Esophagus squamous epithelium (tissue), 5 donors: ENCODE measurements at places on chromosomes 5 and 9.

DNA sequence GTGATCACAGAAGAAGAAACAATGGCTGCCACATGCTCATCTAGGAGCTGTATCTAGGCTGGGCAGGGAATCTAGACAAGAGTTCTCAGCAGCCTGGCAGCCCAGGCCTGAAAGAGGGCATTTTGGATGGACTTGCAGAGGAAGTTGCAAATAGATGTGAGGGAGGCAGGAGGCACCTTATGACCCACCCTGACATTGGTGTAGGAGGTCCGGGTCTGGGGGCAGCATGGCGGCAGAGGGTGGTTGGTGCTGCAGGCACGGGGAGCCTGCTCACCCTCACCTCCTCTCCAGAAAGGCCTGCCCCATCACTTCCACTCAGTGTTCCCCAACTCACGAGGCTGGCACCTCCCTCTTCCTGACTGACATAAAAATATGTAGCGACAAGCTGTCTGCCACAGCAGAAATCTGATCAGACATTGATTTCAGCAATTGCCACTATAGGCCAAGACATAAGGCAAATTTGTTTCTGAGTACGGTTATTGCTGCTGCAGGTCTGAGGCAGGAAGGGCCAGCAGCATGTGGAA lies 217.6 kb downstream of the PBX3 start:
- no peaks in the 10 kb centered on the region for H3K27me3 ChIP-seq
- no peaks in the 10 kb centered on the region for H3K4me1 ChIP-seq
- no peak overlapping the region for H3K27ac ChIP-seq
- DNase-seq = no peak

DNA sequence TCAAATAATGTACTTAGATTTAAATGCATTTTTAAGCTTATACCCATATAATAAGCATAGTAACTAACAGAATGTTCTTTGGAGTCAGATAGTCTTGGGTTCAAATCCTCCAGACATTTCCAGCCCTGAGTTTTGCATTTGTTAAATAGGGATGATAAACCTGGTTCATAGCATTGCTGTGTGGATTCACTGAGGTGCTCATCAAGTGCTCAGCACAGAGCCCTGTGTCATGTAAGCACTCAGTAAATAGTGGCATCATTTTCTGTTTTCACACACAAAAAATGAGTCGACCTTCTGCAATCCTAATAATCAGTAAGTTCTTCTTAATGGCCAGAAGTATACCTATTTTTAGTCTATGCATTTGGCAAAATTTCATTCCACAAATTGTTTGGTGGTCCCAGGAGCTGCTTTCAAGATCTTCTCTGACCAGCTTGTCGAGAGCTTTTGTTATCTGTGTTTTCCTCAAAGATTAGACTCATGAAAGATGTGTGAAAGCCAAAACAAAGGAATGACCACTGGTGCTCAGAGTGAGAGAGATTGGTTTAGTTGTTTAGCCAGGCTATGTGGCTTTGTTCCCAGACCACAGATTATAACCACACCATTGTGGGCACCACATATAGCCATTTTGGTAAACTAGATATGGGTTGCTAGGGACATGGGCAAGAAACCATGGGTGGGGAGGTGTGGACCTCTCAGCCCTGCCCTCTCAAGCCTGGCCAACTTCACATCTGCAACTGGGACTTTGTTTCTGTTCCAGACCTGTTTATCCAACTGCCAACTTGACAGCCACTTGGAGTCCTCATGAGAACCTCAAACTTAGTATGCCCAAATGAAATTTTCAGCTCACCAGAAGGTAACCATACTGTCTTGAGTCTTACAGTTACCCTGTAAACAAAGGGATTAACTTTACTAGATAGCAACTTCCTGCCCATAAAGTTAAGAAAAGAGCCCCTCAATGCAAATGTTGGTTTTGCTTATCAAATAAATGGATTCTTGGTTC lies 45.0 kb downstream of the DOCK8 start:
- no peaks in the 10 kb centered on the region for H3K36me3 ChIP-seq
- DNase-seq = no peak
- H3K4me3 ChIP-seq = no peak overlapping the region
- H3K27me3 ChIP-seq = no peaks in the 10 kb centered on the region
- H3K4me1 ChIP-seq = no peaks in the 10 kb centered on the region

DNA sequence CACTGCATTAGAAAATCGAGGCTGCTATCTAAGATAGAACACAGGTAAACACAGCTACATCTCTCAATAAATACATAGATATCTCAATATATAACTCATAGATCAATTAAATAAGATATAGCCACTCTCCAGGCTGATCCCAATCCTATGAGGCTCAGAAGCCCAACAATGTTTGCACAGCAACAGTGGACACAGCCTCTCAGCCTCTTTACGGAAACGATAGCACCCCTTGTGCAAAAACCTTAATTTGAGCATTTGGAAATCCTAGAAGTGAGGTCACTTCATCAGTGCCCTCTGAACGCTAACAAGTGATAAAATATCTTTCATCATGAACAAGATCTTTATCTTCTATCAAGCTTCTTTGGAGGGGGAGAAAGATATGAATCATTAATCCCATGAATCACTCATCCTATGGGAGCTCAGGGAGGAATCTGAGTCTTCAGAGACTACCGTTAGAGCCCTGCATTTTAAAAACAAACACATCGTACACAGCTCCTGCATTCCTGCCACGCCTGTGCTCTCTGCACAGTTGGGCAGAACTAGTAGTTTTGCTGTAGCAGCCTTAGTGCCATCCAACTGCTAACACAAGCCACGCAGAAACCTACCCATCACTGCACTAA lies 71.4 kb downstream of the MED27 start:
- H3K36me3 ChIP-seq = peaks cover 9% of the 10 kb centered on the region
- DNase-seq = no peak
- H3K27me3 ChIP-seq = no peaks in the 10 kb centered on the region
- no peak overlapping the region for H3K4me3 ChIP-seq
- H3K27ac ChIP-seq = peak overlapping the region; percentile 85

GRCh38 chr9:117744856-117745389 lies 40.7 kb downstream of the TLR4 start:
- DNase-seq = no peak
- peak overlapping the region; percentile 60 for H3K4me3 ChIP-seq
- H3K27ac ChIP-seq = no peak overlapping the region
- no peaks in the 10 kb centered on the region for H3K36me3 ChIP-seq

- no peak for DNase-seq
- no peak overlapping the region for H3K27ac ChIP-seq
- no peaks in the 10 kb centered on the region for H3K4me1 ChIP-seq
- H3K4me3 ChIP-seq = no peak overlapping the region
- H3K36me3 ChIP-seq = no peaks in the 10 kb centered on the region
- H3K27me3 ChIP-seq = no peaks in the 10 kb centered on the region
These were observed 127.9 kb downstream of the ELAVL2 start for GRCh38 chr9:23698161-23698560.

DNA sequence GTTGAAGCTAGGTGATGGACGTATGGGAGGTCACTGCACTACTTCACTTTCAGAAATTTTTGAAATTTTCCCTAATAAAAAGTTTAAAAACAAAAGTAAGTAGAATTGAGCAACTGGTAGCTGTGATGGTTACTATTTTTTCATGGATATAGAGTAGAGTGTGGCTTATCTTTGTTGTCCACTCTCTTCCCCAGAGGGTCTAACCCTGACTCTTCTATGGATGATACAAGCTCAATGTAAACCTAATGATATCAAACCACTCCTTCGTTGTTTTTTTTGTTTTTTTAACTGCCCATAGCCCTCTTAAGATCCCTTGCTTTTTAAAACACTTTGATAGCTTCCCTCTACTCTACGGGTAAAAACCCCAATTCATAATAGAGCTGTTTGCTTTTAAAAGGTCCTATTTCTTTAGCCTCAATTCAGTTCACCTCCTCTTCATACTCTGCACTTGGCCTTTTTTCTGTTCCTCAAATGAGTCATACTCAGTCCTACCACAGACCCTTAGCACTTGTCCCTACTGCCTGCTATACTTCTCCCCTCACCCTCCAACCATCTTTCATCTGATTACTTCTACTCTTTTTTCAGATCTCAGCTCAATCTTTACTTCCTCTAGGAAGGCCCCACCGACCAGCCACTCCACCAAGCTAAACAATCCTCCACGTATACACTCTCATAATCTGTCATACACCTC lies 2.6 kb downstream of the HDAC3 start:
- H3K36me3 ChIP-seq = peaks cover 40% of the 10 kb centered on the region
- H3K27ac ChIP-seq = no peak overlapping the region
- H3K4me3 ChIP-seq = no peak overlapping the region
- H3K4me1 ChIP-seq = peaks cover 31% of the 10 kb centered on the region
- H3K27me3 ChIP-seq = no peaks in the 10 kb centered on the region
- no peak for DNase-seq

DNA sequence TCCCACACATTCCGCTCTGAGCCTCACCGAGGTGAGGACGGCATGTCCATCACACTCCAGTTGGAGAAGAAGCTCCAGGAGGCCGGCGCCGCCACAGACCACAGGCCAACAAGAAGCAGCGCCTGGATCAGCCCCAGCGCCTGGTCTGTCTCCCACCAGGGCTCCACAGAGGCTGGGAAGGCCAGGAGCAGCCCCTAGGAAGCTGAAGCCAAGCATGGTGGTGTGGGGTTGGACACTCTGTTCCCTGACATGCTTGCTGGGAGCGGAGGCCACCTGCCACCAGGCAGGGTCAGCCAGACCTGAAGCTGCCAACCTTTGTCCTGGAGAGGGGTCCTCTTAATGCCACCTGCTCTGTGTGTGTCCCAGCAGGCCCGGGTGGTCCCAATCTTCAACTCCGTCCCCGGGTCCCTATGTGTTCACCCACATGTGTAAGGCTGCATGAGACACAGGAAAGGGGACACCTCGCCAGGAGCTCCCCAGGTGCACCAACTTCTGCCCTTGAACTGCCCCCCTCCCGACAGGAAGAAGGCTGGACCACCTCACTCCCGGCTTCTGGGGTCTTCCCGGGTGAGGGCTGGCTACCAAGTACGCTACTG lies 140.1 kb upstream of the PPP1R26 start:
- H3K27me3 ChIP-seq = no peaks in the 10 kb centered on the region
- H3K4me3 ChIP-seq = no peak overlapping the region
- H3K27ac ChIP-seq = no peak overlapping the region
- DNase-seq = no peak
- no peaks in the 10 kb centered on the region for H3K36me3 ChIP-seq
- peaks cover 17% of the 10 kb centered on the region for H3K4me1 ChIP-seq

DNA sequence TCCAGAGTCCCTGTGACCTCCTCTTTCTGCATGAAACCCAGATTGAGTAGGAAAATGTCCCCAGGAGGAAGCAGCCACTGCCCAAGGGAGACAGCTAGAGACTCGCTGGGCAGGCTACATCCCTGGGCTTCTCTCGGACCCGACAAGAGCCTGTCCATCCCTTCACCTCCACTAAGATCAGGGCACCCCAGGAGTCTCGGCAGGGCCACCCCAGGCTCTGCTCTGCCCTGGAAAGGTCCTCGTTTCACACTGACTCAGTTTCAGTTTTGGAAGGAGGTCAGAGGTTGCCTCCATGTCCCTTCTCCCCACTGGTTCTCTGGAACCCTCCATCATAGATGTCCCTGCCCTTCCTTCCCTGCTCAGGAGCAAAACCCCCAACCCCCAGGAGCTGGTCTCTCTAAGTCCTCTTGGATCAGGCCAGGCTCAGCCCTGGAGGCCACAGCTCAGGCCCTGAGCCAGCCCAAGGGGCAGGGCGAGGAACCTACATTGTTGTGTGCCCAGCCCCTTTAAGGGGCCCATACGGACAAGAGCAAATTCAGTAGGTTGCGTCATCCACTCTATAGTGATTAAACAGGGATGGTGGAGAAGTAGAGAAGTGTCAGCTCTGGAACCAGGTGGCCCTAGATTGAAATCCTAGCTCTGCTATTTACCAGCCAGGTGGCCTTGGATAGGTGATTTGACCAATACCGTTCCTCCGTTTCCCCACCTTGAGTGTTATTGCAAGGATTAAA lies 37.4 kb downstream of the C9orf50 start:
- no peaks in the 10 kb centered on the region for H3K27me3 ChIP-seq
- peaks cover 10% of the 10 kb centered on the region for H3K4me1 ChIP-seq
- no peak overlapping the region for H3K4me3 ChIP-seq
